ENCODE measurements at places on chromosomes 6 and 20.
A peak's percentile ranks its signal among the peaks of the same experiment; 100 is the strongest.

DNA sequence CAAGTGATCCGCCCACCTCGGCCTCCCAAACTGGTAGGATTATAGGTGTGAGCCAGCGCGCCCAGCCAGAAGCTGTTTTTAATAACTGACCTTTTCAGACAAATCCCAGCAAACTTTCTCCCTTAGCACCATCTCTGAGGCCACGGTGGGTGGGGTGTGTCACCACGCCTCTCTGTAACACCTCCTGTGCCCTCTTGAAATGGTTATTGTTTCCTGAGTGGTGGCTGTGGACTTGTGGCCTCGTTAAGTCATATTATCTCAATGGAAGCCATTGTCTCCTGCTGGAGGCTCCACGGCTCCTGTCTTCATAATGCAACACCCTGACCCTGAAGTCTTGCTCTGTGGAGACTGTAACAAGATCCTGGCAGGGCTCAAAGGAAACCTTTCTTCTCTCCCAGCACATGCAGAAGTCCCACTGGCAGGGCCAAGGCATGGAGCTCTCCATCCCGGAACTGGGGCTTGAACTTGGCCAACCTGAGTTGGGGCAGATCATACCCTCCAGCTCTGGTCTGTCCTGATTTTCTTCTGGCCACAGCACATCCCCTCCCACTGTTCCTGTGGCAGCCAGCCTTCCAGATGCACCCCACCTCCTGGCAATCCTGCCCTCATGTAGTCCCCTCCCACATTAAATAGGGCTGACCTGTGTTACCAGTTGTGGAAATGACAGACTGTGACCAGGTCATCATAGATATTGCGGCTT, 81.1 kb downstream of the SNX5 start:
- DNase-seq: no peak

- DNase-seq: no peak
Observed at GRCh38 chr20:53693262-53693871, 99.7 kb upstream of the ZNF217 start.

DNA sequence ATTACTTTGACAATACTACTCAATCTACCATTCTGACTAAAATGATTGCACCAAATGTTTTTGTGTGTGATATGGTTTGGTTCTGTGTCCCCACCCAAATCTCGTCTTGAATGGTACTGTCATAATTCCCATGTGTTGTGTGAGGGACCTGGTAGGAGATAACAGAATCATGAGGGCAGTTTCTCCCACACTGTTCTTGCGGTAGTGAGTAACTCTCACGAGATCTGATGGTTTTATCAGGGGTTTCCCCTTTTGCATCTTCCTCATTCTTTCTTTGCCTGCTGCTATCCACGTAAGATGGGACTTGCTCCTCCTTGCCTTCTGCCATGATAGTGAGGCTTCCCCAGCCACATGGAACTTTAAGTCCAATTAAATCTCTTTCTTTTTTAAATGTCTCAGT, 20.8 kb downstream of the SYCP2 start:
- DNase-seq: no peak

DNA sequence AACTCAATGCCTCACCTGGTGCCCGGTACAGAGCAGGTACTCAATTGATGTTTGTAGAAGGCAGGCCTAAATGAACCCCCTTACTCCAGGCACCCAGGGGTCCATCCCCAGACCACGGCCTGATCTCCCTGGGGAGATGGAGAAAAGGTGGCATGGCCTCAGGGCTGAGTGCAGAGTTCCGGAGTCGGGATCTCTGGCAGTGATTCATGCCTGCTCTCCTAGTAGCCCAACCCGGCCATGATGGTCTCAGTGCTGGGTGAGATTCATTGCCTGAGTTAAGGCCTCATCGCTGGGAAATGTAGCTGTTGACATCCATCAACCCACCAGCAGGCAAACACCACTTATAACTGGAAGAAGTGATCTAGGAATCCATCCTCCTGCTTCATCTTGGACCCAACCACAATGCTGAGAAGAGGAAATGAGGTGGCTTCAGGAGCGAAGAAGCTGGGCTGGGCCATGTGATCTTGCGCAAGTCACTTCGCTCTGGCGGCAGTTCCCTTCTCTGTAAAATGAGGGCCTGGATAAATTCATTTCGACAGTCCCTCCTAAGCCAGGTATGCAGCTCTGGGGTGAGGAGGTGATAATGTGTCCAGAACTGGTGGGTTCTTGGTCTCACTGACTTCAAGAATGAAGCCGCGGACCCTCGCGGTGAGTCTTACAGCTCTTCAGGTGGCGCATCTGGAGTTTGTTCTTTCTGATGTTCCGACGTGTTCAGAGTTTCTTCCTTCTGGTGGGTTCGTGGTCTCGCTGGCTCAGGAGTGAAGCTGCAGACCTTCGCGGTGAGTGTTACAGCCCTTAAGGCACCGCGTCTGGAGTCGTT, 24.7 kb downstream of the ETV7 start:
- no peak for DNase-seq

- DNase-seq: no peak
Observed at GRCh38 chr6:91298543-91299145, 711.8 kb upstream of the MAP3K7 start.

DNA sequence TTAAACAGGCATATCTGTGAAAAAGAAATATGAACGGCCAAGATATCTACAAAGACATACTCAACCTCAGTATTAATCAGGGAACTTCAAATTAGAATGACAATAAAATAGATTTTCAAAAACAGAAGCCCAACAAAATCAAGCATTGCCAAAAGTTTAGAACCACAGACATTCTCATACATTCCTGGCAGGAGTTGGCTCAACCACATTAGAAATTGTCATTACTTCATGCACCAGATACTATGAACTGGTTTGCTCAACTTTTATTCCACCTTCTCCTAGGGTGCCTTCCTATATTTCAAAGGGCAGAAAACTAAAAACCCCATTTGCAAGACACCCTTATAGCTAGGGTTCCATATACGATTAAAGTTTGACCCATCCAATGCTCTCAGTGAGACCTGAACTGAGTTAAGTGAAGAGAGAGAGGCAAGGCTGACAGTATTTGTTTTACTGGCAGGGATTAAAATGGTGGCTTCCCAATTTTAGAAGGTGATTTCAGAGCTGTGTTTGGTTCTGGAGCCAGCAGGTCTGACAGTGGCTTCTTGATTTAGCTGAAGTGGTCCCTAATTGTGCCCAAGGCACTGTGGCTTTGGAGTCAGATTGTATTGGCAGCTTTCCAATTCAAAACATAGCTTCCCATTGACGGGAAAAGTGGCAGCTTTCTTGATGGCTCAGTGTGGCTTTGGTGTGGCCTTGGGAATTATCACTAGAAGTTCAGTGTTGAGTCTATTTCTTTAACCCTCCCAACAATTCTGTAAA, 77.1 kb upstream of the CDYL start:
- DNase-seq: peak; percentile 93

- DNase-seq: no peak
Observed at GRCh38 chr20:19531446-19531845, 226.6 kb upstream of the RIN2 start.

- no peak for DNase-seq
Observed at GRCh38 chr6:167700199-167700598, 126.5 kb upstream of the AFDN start.

- peak; percentile 52 for DNase-seq
Observed at GRCh38 chr6:7615611-7616383, 25.8 kb downstream of the SNRNP48 start.

DNA sequence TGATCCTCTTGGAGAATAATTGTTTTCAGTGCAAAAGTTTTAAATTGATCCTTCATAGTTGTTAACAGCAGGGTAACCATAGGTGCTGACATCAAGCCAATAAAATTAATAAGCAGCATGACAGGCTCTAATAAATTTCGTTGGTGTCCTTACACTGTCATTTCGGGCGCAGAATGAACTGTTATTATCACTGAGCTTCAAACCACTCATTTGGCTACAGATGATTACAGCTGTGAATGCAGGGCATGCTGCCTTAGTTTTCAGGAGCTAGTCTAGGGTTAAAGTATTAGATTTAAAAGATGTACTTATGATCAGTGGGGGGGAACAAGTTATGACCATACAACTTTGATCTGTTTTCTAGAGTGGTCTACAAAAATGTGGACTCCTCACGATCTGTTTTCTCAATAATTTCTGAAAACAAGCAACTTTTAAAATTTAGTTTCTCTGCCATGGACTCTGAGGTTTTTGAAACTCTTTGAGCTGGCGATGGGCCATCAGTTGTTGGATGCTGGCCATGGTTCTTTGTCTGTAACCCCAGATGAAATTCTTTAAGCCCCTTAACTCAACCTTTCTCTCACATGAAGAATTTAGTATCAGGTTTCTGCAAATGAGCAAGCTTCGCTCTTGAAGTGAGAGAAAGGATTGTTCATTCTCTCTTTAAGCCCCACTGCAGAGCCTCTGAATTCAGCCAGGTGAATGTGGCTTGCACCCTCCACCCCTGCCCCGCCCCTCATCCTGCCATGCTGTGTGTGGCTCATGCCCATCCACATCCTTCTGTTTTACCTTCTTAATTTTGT, 99.1 kb upstream of the MTHFD1L start:
- peak; percentile 86 for DNase-seq

DNA sequence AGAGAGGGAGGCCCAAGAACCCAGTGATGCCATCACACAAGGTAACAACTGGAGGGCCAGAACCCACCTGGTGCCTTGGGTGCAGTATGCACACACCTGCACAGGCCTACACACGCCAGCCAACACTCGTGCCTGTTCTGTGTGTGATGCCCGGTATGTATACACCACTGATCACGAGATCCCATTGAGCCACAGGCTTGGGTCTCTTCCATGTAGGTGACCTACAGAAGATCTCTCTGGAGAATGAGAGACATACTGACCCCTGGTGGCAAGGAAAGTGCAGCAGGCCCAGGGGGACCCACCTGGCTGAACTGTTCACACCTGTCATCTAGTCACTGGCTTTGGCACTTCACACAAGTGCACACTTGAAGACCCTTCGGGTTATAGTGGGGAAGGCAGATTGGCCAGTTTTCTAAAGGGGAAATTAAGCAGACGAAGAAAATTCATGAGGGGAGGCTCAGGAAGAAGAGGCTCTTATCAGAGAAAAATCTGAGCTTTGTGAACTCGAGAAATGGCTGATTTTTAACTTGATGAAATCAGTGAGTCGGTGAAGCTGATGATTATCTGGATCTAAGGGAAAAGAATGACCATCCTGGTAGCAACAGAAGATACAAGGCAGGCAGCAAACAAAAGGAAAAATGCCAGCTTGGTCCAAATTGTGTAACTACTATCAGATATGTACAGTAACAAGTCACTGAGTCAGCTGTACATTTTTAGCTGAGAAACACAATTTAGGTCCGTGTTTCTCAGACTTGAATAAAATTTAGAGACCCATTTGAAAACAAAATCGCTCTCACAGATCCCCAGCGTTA, 69.1 kb upstream of the PBOV1 start:
- DNase-seq: peak; percentile 58

DNA sequence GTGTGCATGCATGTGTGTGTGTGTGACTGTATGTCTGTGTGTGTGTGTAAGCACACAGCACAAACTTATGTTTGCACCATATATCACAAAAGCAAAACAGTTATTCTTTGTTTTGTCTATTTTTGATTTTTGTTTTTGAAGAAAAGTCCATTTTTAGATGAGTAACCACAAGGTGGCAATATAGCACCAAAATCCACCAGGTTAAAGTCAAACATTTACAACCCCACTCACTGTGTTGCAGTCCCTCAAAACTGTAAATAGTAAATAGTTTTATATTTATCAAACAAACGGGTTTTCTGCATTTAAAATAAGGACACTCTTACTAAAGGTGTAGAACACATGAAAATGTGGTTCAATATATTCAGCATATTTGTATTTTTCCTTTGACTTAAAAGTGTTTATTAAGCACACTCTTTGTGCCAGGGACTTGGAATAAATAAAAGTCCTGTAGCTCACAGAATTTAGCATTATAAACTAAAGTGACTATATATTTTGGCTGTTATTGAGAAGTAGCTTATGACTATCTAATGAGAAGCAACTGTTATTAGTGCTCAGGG, 118.5 kb downstream of the GFRAL start:
- DNase-seq: peak; percentile 17

DNA sequence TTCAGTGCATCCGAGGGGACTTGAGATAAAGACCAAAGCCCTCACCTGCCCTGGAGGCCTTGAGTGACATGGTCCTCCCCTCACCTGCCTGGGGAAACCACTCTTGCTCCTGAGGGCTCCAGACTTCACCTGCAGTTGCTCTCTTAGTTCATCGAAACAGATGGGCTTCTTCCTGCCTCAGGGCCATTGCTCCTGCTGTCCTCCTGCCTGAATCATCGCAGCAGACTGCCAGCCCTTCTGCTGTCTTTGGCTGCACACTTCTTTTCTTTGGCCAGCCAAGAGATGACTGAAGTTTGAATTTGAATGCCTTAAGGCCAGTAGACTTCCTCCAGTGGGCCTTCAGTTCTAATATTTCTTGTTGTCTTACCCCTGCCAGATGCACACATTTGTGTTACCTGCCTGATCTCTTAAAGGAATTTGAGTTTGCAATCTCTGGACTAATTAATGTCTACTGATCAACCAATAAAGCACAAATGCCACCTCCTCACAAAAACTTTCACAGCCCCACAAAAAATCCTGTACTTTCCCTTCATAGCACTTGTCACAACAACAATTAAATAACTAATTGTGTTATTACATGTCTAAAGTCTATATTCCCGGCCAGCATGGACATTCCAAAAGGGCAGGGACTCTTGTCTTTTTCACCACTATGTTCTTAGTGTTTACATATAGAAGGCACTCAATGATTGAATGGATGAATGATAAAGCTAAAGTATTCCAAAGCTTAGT, 56.7 kb upstream of the SGK1 start:
- no peak for DNase-seq

DNA sequence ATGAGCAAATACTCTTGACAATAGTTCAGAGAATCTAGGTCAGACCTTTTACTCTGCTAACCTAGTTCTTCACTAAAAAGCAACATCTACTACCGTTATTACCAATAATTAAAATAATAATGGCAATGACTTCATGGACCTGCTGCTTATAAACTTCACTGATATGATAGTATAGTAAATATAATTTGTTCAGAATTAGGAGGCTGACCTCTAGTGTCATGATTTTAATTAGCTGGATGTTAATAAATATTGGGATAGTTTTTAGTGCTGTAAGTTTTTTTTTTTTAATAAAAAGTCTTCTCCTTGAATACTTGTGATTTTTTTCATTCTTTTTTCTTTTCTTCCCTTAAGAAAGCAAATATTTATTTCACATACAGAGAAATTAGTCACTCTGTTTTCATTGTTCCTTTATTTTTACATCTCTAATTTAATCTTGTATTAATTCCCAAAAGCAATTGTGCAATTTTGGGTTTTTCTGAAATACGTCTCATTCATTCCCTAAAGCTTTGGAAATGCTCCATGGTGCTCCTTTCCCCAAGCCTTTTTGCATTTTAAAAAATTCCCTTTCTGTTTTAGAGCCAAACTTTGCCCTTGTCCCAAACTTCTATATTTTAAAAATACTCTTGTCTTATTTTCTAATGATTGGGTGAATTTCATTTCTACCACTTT, 46.6 kb upstream of the UST start:
- DNase-seq: no peak

DNA sequence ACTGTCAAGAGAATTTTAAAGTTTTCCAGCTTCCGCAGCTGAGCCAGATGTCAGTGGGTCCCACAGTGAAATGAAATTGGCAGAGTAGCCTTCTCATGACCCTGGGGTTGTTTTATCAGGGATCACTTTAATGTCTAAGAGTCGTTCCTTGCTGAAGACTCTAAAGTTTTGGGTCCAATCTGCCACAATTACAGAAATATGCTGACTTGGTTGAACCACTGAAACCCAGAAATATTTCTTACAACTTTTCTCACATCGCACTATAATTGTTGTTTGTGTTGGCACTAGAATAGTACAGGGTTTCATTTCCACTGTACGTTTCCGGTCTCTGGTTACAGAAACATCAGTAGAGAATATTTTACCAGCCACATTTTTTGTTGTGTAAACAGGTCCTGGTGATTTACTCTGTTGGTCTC, 109.0 kb downstream of the HMGCLL1 start:
- DNase-seq: no peak

- DNase-seq: no peak
Observed at GRCh38 chr6:83019741-83020140, 45.9 kb downstream of the UBE3D start.

Measured in NCI-H1105 (cell line).